ENCODE measurements at places on chromosomes 13 and 19.

DNA sequence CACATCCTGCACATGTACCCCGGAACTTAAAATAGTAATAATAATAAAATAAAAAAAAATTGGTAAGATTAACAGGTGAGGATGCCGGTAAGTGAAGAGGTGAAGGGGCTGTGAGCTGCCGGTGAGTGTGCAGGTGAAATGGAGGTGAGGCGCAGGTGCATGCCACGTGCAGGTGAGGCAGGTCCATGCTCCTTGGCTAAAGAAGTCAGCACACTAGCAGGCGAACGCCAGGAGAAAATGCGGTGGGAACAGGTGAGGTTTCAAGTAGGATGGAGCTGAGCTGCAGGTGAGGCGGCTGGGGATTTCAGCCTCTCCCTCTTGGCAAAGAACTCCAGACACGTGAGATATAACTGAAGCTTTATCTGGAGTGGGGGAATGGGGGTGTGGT lies 7.5 kb upstream of the TNFSF14 start:
- no peak for DNase-seq

GRCh38 chr19:44753932-44754749 lies 5.6 kb downstream of the BCL3 start:
- no peak for DNase-seq

DNA sequence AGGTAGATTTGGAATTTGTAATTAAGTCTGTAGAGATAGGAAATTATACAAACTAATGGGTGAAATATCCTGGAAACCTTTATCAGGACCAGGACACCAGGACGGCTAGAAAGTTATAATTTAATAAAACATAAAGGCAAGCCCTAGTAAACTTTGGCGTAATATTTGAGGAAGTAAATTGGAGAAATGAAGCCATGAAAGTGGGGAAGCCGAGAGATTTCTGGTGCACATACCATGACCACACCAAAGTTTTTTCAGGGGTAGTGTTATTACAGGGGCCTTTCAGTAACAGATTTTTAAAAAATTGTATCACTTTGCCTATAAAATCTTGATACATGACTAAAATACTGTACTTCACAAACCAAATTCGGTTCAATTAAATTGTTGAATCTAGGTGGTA lies 54.7 kb upstream of the URAD start:
- DNase-seq = no peak

GRCh38 chr13:44815623-44816022 lies 173.6 kb downstream of the NUFIP1 start:
- DNase-seq = no peak

DNA sequence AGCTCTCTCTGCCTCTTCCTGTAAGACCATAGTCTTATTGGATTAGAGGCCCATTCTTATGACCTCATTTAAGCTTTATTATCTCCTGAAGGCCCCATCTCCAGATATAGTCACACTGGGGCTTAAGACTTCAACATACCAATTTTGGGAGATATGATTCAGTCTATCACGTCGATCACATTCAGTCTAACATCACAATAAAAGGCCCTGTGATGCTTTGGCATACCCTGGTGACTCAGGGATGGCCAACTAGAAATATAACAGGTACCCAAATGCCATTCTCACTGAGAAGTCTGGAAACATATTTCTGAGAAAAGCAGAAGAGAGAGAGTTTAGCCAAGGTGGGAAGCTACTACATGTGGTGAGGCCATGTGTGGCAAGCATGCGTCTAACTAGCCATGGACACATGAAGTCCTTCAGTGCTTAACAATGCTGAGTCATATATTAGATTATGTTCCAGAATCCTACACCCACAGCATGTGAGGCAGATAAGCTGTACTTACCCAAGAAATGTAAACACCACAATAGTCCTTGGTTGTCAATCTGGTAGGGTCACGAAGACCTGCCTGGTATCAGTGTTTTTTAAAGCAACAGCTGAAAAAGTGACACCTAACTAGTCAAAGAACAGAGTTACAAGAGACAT lies 485.1 kb downstream of the FOXO1 start:
- DNase-seq = no peak

Measured in NCI-H1436 (cell line).